ENCODE measurements at places on chromosomes 1 and 21.

DNA sequence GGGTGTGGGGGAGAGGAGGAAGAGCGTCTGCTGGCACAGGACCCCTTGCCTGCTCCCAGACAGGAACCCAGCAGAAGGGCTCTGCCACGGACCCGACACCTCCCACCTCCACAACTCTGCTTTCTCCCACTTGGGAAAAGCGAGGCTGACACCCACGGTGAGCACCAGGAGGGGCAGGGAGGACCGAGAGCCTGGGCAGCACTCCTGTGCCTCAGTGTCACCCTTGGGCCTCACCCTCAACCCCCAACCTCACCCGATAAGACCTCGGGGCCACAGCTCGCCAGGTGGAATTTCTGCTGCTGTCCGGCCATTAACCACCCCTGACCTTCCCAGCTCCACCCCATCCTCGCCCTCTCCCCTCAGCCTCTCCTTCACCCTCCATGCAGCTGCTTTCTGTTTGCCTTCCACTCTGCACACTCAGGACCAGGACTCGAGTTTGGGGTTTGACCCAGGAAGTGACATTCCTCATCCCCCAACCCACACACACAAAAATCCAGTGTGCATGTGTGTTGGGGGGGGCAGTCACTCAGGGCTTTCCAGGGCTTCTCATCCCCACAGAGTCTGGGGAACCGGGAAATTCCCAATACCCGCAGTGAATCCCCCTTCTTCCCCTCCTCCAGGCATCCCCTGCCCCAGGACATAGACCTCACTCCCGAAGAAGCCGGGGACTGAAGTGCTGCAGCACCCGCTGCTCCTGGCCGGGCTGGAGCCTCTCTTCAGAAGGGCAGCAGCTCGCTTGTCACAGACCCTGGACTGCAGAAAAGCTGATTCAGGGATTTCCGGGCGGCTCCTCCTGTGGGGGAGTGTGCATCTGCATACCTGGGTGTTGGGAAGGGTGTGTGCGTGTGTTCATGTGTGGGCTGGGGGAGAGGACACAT, 65.8 kb downstream of the SYT2 start:
- no peak for DNase-seq

DNA sequence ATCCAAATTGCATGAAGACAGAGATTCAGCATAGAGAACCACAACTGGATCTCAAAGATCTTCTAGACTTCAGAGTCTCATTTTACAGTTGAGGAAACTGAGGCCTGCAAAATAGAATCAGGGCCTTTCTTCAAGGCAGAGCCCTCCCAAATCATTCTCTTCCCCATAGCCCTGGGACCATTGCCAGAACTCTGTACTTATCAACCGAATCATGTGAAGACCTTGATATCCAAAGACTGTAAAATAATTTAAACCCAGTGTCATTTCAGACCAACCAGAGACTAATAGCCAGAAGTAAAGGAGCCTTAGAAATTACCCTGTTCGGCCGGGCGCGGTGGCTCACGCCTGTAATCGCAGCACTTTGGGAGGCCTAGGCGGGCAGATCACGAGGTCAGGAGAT, 90.1 kb downstream of the DTL start:
- DNase-seq = peak; percentile 70

- DNase-seq = peak; percentile 38
Measured at GRCh38 chr1:8027748-8028570, 1.9 kb upstream of the ERRFI1 start.

DNA sequence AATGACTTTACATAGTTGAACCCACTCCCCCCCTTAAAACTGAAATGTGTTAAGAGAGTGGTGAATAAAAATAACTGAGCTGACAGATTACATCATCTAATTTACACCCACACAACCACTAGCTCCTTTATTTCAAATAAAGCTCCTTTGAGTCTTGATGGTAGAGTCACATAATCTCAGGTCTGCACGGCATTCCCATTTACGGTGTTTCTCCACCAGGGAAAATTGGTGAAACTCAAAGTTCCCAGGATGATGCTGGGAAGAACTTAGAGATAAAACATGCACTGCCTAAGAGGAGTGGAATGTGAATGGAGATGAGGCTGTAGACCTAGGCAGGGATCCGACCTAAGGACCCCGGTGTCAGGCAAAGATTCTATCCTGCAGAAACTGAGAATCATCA, 727.8 kb upstream of the ADAMTS5 start:
- no peak for DNase-seq

DNA sequence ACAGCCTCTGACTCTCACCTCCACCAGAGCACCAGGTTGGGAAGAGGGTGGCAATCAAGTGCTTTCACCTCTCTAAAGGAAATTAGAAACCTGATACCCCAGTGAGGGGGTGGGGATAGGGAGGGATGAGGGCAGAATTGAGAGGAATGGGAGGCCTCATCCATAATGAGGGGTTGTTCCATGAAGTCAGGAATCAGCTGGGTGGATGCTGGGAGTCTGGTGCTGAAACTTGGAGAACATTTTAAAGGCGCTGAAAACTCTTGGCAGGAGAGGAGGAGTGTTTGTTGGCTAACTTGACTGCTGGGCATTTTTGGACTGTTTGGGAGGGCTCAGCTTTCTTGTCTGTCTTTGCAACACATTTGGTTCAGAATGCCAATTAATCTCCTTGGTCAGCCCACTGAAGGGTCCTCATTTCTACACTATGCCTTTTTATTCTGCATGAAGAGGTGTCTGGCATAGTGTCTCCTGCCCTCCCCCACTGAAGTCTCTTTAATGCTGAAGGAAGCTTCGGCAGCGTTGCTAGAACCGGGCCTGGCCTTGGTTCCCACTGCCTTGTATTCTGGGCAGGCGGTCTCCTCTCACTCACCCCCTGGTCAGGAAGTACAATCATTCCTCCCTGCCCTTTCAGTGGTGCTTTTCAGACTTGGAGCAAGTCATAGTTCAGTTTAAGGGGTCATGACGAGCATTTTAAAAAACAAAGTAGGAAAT, 2.2 kb downstream of the PHGDH start:
- DNase-seq = no peak

DNA sequence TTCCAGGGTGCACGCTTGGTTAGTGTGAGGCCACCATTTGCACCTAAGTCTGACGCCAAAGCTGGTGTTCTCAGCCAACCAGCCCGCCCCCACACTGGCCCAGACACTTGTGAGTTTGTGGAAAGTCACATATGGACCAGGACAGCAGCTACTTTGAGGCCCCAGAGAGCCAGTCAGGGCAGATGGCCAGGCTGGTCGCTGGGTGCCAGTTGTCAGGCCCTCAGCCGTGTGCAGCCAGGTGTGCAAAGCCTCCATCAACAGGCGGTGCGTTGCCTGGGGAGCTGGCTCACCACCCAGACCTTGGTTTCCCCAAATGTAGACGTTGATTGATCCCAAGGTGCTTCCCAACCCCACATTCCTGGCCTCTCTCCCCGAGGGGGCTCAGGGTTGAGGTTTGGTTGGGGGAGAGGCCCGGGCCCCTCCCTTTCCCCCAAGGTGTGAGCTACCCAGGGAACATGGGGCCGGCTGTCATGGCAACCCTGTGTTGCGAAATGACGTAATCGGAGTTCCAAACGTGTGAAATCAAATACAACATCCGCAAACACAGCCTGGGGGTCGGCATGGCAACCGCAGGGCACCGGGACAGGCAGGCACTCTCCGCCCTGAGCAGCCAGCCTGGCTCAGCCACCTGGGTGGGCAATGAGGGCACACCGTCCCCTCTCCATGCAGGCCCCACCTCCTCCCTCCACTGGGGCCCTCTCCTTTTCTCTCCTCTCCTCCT, 42.2 kb upstream of the WNT4 start:
- no peak for DNase-seq

- DNase-seq = no peak
Measured at GRCh38 chr1:59765011-59765730, 49.6 kb upstream of the HOOK1 start.

GRCh38 chr1:99133756-99134500, 129.3 kb upstream of the PLPPR5 start:
- DNase-seq = no peak

DNA sequence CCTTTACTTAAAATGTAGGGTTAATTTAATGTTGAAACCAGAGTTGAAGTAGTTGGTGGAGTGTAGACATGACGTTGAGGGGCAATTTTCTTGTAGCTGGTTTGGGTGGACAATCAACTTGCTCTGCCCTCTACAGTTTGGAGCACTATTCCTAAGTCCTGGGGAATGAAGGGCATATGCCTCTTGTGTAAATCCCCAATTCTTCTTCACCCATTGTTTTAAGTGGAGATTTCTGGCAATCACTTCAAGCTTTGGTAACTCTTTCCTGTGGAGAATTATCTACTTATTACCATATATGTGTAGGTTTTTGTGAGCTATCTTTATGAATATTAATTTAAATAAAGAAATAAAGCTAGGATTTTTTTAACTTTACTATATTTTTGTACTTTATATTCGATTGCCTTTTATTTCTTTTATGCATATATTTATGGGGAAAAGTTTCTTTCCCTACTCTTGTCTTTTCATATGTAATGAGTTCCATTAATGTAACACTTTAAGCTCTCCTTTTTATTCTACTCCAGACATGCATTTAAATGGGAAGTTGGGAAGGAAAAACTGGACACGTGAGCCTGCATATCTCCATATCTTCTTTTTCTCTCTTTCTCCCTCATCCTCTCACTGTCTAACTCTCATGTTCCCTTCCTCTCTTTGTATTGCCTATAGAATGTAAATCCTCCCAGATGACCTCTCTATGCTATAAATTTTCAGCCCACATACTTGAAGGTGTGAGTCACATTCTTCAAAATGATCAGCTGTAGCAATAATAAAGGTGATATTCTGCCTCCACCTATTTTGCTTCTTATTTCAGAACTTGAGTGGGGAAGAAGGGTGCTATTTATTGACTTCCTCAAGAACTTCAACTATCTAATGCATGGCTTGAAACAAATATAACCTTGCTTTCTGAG, 276.7 kb downstream of the PTPRC start:
- no peak for DNase-seq

DNA sequence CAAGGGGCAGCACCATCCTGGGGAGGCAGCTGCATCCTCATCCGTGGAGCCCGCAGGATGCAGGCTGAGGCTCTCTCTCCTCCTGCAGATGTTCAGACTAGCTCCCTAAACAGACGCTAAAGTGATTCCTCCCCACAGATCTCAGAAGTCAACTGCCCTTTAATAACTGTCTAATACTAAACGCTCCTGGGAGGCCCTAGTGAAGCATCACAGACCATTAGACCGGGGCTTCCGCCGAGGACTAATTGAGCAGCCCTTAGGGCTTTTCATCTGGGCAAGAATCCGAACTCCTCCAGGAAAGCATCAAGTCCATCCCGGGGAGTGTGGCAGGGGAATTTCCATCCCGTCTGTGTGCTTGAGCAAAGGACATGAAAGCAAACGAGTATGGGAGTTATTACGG, 40.4 kb downstream of the PRDM16 start:
- no peak for DNase-seq

- DNase-seq = peak; percentile 72
Measured at GRCh38 chr1:117928881-117929342, 509 bp downstream of the GDAP2 start.

DNA sequence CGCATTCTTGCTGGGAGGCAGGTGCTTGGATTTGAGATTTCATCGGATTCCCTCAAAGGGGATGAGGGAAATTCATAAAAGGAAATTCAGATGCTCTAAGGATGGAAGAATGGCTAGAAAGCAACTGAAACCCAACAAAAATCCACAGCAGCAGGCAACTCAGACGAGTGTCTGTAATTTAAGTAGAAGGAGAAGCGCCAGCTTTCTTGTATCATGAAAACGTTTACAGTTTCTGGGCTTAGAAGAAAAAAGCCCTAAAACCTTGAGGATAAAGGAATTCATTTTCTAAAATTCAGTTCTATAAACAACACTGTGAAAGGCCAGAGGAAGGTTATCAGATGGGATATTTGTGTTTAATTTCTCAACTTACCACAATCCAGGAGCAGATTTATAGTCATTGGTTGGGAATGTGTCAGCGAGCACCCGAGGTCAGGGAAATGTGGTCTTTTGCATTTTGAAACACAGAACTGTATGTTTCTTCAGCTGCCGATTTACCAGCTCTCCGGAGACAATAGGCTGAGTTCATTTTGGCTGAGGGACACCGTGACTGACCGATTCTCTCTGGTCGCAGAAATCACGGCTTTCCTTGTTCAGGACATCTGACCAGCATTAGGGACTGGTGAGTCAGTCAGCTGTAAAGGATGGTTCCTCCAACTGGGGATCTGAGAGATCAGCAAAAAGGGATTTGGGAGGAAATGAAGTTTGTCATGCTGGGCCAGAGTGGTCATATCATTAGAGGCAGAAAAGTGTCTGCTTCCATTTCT, 111.6 kb upstream of the ERRFI1 start:
- no peak for DNase-seq

- DNase-seq = peak; percentile 24
Measured at GRCh38 chr1:20551945-20552727, at the start of gene FAM43B. FAM43B (plus strand) TSS chr1:20552573; CDS start chr1:20552974, 401 bp downstream.

- no peak for DNase-seq
Measured at GRCh38 chr1:14597343-14598006, 1.0 kb upstream of the KAZN start.

GRCh38 chr1:67952071-67952470, 98.4 kb downstream of the DIRAS3 start:
- DNase-seq = no peak

DNA sequence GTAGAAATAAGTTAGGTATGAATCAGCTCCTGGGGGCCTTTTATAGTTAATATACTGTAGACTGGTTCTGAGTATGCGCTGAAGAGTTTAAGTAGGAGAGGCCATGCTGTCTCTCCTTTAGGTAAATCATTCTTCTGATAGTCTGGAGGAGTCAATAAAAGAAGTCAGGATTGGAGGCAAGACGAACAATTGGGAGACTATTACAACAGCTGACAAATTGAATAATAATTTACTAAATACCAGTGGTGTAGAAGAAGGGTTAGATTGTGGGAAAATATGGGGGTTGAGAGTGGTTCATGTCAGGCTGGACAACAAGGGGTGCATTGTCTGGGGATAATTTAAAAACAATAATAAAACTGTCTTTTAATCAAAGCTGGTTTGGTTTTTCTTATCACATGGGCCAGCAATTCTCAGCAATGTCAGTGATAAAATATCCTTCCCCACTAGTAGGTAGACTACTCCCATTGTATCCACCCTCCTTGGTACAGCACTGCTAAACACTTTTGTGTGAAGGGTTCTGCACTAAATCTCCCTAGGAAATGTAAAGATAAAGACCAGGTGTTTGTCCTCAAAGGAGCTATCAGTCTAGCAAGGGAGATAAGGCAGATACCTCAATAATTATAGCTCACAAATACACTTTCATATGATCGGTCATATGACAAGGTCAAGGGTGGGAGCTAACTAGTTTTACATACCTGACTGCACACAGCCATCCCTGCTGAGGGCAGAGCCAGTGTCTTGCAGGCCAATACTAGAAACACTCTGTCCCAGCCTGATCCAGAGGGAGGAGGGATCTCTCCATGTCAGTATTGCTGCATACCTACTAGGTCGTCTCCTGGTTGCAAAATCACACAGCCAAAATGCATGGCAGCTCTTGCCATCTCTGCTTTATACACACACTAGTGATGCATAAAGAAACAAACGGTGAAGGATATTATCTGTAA, 299.7 kb downstream of the VAV3 start:
- DNase-seq = peak; percentile 34

GRCh38 chr1:200909071-200909470, 14.4 kb downstream of the INAVA start:
- DNase-seq = no peak

- no peak for DNase-seq
Measured at GRCh38 chr1:154902938-154903566, 33.0 kb upstream of the KCNN3 start.

All from colonic mucosa (tissue), 4 donors.